ENCODE measurements at places on chromosomes 12 and 14.

DNA sequence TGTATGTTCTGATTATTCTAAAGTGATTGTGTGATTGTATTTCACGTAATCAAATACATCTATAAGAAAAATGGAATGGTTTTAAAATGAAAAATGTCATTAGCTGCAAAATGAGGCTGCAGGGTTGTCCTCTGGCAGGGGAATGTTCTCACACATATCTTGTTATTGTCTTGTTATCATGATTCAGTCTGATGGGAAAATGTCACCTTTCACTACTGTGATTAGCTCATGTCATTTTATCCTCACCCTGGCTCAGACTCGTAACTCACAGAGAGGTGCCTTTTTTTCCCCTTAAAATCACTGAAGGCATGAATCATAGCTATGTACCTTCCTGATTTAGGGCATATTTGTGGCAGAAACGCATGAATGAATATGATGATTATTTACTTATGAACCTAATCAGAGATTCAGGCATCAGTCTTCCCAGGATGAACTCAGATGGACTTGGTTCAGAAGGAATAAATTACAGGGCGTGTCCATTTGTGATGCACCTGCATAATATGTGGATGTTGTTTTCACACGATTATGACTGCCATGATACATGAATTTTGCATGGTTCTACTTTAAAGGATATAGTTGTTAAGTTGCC lies 1339.2 kb downstream of the AACS start:
- no peak for DNase-seq

GRCh38 chr12:75969768-75970167 lies 61.8 kb downstream of the PHLDA1 start:
- DNase-seq, result no peak

DNA sequence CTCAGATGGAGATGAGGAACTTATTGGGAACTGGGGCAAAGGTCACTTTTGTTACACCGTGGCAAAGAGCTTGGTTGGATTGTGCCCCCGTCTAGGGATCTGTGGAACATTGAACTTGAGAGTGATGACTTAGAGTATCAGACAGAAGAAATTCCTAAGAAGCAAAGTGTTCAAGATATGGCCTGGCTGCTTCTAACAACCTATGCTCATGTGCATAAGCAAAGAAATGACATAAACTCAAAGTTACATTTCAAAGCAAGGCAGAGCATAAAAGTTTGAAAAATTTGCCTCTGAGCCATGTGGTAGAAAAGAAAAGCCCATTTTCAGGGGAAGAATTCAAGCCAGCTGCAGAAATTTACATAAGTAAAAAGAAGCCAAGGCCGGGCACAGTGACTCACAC lies 21.5 kb upstream of the RAP1B start:
- no peak for DNase-seq

GRCh38 chr12:14958361-14959125 lies 2.9 kb downstream of the ARHGDIB start:
- DNase-seq, result no peak

DNA sequence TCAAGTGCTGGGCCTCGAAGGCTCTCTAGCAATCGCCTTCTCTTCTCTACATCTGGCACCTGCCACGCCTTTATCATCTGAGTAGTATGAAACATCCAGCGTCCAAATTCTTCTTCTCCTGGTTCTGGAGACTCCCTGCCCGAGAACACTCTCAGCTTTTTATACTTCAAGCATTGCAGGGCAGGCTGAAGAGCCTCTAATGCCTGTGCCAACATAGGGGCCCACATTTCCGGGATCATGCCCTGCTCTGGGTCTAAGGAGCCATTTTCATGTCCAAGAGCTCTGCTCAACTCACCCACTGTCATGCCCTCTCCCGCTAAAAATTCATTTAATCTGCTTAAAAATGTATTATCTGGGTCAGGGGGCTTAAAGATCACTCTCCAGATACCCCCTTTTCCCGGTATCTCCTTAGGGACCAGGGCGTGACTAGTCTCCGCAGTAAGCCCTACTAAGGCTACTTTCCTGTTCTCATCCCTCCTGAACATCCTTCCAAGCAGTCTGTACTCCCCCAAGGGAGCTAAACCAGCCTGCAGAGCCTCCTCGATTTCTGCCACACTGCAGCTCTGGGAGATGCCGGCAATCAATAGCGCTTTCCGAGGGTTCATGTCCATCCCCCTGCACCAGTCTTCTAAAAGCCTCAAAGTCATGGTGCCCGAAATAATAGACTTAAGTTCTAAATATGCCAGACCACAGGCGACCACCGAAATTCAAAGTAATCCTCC lies 940 bp downstream of the MOAP1 start:
- DNase-seq, result no peak

DNA sequence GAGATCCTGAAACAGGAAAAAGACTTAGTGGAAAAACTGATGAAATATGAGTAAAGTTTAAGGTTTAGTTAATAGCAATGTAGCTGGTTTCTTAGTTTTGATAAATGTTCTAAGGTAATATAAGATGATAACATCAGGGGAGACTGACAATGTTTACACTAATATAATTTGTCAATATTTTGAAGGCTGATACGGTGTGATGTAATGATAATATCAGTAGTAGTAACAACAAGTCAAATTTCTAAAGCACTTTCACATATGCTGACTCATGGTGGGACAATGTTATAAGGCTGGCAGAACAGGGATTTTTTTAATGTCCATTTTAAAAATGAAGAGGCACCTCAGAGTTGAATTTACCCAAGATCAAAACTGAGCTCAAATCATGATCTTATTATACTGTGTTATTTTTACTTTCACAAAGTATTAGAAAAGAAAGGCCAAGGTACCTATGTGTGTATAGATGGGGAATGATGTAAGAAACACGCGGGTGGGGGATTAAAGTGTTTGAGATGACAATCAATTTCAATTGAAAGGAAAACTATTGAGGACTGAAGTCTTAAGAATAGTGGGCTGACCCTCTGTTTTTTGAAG lies 2.4 kb upstream of the FLRT2 start:
- no peak for DNase-seq

DNA sequence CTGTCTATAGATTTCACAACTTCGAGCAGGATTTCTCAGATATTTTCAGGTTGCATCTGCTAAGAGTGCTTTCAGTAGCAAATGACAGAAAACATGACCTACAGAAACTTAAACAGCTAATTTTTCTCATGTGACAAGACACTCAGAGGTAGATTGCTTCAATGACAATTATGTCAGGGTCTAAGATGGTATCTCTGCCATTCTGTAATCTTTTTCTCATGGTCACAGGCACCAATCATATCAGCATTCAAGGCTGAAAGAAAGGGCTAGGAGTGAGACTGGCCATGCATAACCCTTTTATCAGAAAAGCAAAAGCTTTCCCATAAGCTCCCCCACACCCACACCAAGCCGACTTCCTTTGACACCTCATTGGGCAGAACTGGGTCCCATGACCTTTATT lies 450.5 kb upstream of the FAR2 start:
- DNase-seq, result no peak

DNA sequence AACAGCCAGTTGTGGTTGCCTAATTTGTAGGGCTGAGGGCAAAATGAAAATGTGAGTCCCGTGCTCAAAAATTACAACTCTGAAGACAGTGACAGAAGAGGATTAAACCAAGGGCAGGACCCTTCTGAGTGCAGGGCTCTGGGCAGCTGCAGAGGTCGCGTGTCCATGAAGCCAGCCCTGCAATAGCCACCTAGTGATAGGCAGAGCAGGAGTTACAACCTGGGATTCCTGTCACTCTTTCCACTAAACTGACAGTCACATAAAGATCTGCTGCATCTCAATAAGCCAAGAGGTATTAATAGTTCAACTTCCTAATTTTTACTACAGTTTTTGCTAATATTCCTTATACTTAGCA lies 94.1 kb downstream of the SLC2A13 start:
- no peak for DNase-seq

DNA sequence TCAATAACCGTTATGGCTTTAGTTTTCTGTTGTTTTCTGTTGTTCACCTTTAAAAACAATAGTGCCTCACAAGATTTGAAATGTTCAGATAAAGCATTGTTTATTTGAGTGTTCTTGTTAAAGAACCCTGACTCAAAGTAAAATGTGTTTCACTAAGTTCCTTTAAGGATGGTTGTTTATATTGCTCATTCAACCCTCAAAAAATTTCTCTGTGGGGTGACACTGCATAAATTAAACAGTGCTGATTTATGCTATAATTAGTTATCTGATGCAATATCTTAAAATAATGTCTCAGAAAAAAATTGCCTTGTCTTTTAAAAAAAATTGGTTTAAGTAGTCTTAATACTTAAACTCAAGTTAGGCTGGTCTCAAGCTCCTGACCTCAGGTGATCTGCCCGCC lies 775.1 kb downstream of the FLRT2 start:
- no peak for DNase-seq

DNA sequence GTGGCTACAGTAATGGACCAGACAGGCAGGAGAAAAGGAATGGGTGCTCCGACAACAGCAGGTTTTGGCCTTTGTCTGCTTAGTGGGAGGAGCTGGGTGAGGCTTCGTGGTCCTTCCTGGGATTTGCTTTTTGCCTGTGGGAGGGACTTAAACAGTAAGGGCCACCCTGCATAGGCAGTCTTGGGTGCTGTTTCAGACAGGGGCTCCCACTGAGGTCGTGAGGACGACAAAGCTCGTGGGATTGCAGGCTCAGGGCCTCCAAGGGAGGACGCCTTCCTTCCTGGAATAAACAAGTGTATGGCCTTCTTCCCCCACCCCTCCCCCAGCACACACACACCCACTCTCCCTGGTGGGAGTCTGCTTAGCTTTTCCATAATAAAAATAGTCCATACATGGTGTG lies 63.1 kb downstream of the FZD10 start:
- DNase-seq, result no peak

DNA sequence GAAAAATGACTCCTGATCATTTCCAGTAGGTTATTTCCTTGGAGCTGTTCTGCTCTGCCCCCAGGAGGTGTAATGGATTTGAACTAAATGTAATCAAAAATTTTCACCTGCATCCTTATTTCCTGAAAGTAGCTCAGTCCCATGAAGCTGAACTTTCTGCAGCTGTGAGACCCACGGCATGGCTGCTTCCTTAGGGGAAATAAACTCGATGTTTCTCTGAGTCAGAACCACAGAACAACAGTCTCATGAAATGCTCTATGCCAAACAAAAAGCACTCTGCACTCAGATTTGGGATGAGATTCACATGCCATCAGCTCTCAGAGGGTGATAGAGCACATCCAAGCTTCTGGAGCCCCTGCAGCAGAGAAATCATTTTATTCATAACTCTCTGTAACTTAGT lies 224.1 kb upstream of the PLEKHG7 start:
- no peak for DNase-seq

DNA sequence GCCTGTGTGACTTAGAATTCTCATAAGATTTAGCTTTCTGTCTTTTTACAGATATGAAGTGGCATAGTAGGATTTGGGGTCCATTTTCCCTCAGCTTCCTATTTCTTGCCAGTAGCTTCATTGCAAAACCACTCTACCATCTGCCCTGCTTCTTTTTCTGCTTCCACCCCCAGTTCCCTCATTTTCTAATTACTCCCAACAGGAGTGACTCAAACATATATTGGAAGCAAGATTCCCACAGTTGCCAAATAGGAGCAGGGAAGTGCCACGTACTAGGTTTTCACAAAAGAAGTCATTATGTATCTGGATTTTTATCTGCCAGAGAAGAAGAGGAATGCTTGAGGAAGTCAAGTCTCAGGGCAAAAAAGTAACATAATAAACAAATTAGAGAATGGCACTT lies 64.1 kb downstream of the ANO4 start:
- DNase-seq, result no peak

GRCh38 chr12:119624966-119625365 lies 31.4 kb downstream of the TMEM233 start:
- no peak for DNase-seq

GRCh38 chr12:100717733-100718067 lies 76.9 kb upstream of the ANO4 start:
- DNase-seq, result no peak

DNA sequence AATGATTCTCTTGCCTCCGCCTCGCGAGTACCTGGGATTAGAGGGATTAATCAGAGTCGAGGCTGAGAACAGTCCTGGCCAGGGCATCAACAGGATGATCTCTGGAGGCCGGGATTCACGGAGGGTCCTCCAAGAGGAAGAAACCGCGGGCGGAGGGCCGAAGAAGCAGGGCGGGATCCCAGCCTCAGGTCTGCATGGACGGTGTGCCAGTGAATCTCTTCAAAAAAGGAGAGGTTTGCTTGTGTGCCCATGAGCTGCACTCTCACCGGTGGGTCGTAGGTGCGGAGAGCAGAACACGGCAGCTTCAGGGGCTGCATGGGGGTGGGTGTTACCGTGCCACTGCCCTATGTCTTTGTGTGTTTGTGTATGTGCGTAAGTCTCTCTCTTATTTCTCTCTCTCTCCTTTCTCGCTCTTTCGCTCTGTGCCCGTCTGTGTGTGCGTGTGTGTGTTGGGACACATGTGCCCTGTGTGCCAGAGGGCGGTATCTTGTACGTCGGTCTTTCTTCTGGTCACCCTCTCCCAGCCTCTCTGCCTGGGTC lies 768.2 kb upstream of the ALG10B start:
- DNase-seq, result no peak

- DNase-seq, result peak; percentile 41
These were observed 19.3 kb downstream of the CCDC62 start for GRCh38 chr12:122793685-122794106.

- DNase-seq, result no peak
These were observed 72.8 kb downstream of the ANKS1B start for GRCh38 chr12:99911967-99912366.

DNA sequence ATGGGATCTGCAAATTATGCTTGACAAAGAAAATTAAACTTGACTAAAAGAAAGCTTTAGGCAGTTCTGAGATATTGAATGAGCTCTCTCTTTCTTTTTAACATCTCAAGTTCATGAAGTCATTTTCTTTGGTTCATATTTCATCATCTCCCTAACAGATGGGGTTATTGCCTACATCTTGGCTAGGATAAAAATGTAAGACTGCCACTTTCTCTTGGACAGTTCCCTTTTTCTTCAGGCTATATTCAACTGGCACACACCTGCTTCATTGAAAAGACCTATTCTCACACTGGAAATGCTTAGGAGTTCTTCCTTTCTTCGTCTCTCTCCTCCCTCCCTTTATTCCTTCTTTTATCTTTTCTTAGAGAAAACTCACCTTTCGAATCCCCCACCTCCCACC lies 355.9 kb upstream of the SEL1L start:
- no peak for DNase-seq

DNA sequence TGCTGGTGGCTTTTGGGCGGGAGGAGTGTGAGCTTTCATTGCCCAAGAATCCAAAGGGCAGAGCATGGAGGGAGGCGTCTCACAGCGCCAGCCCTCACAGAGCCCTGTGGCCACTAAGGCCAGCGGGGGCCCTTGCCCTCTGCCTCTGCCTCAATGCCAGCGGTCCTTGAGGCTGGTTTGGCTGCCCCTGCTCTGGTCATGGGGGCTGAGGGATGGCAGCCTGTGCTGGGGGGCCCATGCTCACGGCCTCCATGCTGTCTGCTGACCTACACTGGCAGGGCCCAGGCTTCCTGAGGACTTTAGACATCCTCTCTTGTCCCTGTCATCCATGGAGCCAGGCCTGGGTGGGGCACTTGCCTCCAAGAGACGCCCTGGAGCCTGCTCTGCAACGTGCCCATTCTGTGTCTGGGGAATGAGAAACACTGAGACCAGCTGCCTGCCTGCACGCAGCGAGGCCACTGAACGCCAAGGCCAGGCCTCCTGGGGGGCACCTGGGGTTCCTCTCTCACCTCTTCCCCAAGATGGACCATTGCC lies 143.4 kb downstream of the KIF26A start:
- DNase-seq, result no peak

Measured in left kidney (tissue), 8 donors.